ENCODE measurements at places on chromosomes 16 and 17. TPM values are rescaled to one million over a fixed set of nuclear protein-coding genes. Genes with fewer than 3 reads are reported as not detected.

Gene NT5M
- 8.7 TPM for total RNA-seq

GRCh38 chr17:77245162-77245926, 104.6 kb downstream of the SEC14L1 start:
- H3K4me1 ChIP-seq: peaks cover 4% of the 10 kb centered on the region
- peaks cover 3% of the 10 kb centered on the region for H3K27me3 ChIP-seq
- H3K27ac ChIP-seq: no peak overlapping the region

DNA sequence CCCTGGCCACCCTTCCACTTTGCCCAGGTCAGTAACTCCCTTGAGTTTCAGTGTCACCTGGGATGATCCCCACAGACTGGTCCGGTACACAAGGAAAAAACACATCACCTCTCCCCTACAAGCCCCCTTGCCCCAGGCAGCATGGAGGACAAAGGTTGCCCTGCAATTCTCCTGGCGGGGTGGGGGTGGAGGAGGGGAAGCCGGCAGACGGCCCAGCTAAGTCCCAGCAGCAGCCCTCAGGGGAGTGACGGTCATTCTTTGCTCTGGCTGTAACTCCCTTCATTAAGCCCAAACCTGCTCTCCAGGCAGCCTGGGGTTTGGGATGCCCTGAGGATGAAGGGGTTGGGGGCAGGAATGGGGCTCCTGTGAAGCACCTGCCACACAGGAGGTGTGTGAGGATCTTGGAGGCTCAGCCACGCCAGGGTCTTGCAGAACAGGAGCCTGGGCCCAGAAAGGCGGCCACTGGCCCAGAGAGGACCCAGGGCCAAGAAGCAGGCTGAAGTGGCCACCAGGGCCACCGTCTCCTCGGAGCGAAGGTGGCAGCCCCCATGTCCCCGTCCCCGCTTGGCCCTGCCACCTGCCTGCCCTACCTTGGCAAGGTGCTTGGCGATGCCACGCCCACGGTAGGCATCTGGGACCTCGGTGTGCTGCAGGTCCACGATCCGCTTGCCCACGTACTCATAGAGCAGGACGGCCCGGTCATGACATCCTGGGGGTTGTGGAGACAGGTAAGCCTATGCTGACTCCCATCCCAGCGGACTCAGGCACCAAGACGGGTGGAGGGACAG, 9.5 kb downstream of the NATD1 start:
- no peak overlapping the region for H3K27ac ChIP-seq
- H3K4me1 ChIP-seq: peaks cover 3% of the 10 kb centered on the region
- DNase-seq: no peak
- no peak overlapping the region for H3K4me3 ChIP-seq
- no peaks in the 10 kb centered on the region for H3K36me3 ChIP-seq

DNA sequence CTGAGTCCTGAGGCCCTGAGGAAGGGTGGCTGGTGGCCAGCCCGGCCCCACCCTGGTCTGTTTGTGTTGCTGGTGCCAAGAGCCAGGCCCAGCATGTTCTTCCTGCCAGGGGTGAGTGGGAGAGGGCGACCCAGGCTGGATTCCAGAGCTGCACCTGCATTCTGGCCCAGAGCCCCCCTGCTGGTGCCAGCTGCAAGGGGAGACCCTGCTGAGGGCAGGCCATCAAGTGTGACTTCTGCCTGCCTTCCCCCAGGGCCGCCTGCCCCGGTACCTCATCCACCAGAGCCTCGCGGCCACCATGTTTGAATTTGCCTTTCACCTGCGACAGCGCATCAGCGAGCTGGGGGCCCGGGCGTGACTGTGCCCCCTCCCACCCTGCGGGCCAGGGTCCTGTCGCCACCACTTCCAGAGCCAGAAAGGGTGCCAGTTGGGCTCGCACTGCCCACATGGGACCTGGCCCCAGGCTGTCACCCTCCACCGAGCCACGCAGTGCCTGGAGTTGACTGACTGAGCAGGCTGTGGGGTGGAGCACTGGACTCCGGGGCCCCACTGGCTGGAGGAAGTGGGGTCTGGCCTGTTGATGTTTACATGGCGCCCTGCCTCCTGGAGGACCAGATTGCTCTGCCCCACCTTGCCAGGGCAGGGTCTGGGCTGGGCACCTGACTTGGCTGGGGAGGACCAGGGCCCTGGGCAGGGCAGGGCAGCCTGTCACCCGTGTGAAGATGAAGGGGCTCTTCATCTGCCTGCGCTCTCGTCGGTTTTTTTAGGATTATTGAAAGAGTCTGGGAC, 2.4 kb upstream of the TCAP start:
- peak overlapping the region; percentile 50 for H3K27ac ChIP-seq
- H3K36me3 ChIP-seq: no peaks in the 10 kb centered on the region
- no peaks in the 10 kb centered on the region for H3K4me1 ChIP-seq
- peak; percentile 59 for DNase-seq
- no peaks in the 10 kb centered on the region for H3K27me3 ChIP-seq
- no peak overlapping the region for H3K4me3 ChIP-seq

- H3K27me3 ChIP-seq: no peaks in the 10 kb centered on the region
- no peak overlapping the region for H3K4me3 ChIP-seq
- no peaks in the 10 kb centered on the region for H3K36me3 ChIP-seq
- DNase-seq: no peak
- peaks cover 3% of the 10 kb centered on the region for H3K4me1 ChIP-seq
- H3K27ac ChIP-seq: no peak overlapping the region
Measured at GRCh38 chr17:33862772-33863602, 392.1 kb upstream of the CCL2 start.

GRCh38 chr17:32590974-32591373, 104.2 kb downstream of the CDK5R1 start:
- no peaks in the 10 kb centered on the region for H3K36me3 ChIP-seq
- H3K4me1 ChIP-seq: no peaks in the 10 kb centered on the region
- no peak for DNase-seq
- H3K27ac ChIP-seq: no peak overlapping the region
- no peak overlapping the region for H3K4me3 ChIP-seq

- no peaks in the 10 kb centered on the region for H3K36me3 ChIP-seq
- no peaks in the 10 kb centered on the region for H3K4me1 ChIP-seq
- no peaks in the 10 kb centered on the region for H3K27me3 ChIP-seq
Measured at GRCh38 chr16:74565378-74565777, 41.5 kb downstream of the GLG1 start.

- no peaks in the 10 kb centered on the region for H3K36me3 ChIP-seq
- no peak overlapping the region for H3K27ac ChIP-seq
- no peak overlapping the region for H3K4me3 ChIP-seq
- no peaks in the 10 kb centered on the region for H3K4me1 ChIP-seq
- H3K27me3 ChIP-seq: no peaks in the 10 kb centered on the region
Measured at GRCh38 chr17:68783861-68784260, 171.3 kb downstream of the ABCA8 start.

DNA sequence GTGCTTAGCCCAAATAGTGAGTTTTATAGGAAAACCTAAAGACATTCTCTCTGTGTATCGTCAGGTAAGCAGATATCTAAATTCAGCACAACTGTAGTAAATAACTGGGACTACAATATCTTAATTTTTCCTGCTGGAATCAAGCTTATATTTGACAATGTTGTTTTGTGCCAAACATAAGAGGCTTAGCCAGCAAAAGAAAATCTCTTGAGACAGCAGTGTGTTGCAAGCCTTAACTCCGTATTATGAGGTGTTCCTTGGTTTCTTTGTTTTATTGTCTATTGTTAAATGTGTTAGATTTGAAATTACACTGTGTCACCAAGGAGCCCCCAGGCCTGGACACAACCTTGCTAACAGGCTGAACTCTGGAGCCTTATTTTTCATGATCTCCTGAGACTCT, 1570.6 kb upstream of the GOT2 start:
- H3K27ac ChIP-seq: no peak overlapping the region
- DNase-seq: no peak
- no peaks in the 10 kb centered on the region for H3K36me3 ChIP-seq
- no peaks in the 10 kb centered on the region for H3K27me3 ChIP-seq
- no peaks in the 10 kb centered on the region for H3K4me1 ChIP-seq

- no peak overlapping the region for H3K27ac ChIP-seq
- peaks cover 19% of the 10 kb centered on the region for H3K4me1 ChIP-seq
- peaks cover 2% of the 10 kb centered on the region for H3K27me3 ChIP-seq
- H3K4me3 ChIP-seq: no peak overlapping the region
- DNase-seq: no peak
- H3K36me3 ChIP-seq: no peaks in the 10 kb centered on the region
Measured at GRCh38 chr16:57774705-57775285, 27.5 kb downstream of the KIFC3 start.

DNA sequence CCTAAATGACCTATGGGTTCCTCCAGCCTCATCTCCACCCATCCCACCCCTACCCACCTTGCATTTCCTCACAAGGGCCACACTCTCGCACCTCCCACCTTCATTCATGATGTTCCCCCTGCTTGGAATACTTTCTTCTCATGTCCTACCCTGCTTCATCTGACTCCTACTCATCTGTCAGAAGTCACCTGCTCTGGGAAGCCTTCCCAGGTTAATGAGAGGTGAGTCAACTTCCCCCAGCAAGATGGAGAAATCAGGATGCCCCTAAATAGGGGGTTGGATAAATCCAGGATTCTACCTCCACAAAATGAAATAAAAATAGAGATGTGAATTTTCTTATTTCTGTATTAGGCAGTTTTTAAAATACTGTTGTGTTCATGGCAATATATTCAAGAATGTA, 51.0 kb upstream of the WSB1 start:
- H3K4me3 ChIP-seq: no peak overlapping the region
- no peak overlapping the region for H3K27ac ChIP-seq
- H3K27me3 ChIP-seq: no peaks in the 10 kb centered on the region

GRCh38 chr16:2428051-2428783, 1.0 kb upstream of the CCNF start:
- no peak overlapping the region for H3K27ac ChIP-seq
- peak overlapping the region; percentile 48 for H3K4me3 ChIP-seq
- peaks cover 4% of the 10 kb centered on the region for H3K4me1 ChIP-seq
- H3K27me3 ChIP-seq: peaks cover 5% of the 10 kb centered on the region
- H3K36me3 ChIP-seq: peaks cover 17% of the 10 kb centered on the region

DNA sequence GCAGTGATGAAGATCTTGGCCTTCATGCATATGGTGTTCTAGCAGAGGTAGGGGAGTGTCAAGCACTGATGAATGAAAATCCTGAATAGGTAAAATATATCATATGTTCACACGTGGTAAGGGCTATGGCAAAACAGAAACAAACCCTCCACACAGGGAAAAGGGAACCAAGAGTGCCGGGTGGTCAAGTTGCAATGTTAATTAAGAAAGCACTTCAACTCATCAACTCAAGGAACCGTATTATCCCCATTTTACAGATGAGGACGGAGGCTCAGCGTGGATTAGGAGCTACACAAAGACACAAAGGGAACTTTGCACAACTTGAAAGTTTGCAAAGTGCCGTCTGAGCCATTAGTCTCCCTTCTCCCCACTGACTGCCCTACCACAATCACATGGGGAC, 28.1 kb upstream of the MEOX1 start:
- no peaks in the 10 kb centered on the region for H3K4me1 ChIP-seq
- H3K27ac ChIP-seq: no peak overlapping the region
- H3K36me3 ChIP-seq: no peaks in the 10 kb centered on the region

Gene USP22
- 316 TPM for total RNA-seq

- no peak overlapping the region for H3K27ac ChIP-seq
- DNase-seq: peak; percentile 23
- H3K4me1 ChIP-seq: no peaks in the 10 kb centered on the region
Measured at GRCh38 chr16:47069841-47070584, 73.7 kb downstream of the NETO2 start.

Gene GSG1L
- 0.71 TPM for total RNA-seq

Gene ARL4D
- total RNA-seq: 8.4 TPM

DNA sequence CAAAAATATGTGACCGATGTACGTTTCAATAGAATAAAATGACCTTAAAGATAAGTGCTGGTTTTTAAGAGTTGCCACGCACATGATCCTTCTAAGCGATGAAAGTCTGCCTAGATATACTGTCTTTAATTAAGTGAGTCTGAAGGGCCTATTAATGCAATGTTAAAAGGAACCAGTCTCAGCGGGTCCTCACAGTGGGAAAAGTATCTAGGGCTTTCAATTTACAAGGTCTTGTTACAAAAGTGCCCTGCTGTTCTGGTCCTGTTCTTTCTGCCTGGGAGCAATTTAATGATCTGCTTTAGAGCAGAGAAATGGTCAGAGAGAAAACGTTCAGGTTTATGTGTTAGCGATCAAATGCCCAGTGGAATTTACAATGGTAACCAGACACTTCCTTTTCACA, 864.0 kb downstream of the KCNJ2 start:
- no peak overlapping the region for H3K27ac ChIP-seq
- no peak overlapping the region for H3K4me3 ChIP-seq
- peaks cover 30% of the 10 kb centered on the region for H3K27me3 ChIP-seq
- H3K4me1 ChIP-seq: no peaks in the 10 kb centered on the region

Gene WSCD1
- 47.4 TPM for total RNA-seq

- no peaks in the 10 kb centered on the region for H3K36me3 ChIP-seq
- H3K4me1 ChIP-seq: peaks cover 20% of the 10 kb centered on the region
- no peak for DNase-seq
- H3K27ac ChIP-seq: no peak overlapping the region
- H3K4me3 ChIP-seq: no peak overlapping the region
- no peaks in the 10 kb centered on the region for H3K27me3 ChIP-seq
Measured at GRCh38 chr16:17224350-17224749, 246.4 kb downstream of the XYLT1 start.

GRCh38 chr17:7139400-7139799, 24.8 kb upstream of the ASGR2 start:
- H3K36me3 ChIP-seq: no peaks in the 10 kb centered on the region
- no peak for DNase-seq
- no peak overlapping the region for H3K27ac ChIP-seq
- H3K27me3 ChIP-seq: no peaks in the 10 kb centered on the region
- no peak overlapping the region for H3K4me3 ChIP-seq
- H3K4me1 ChIP-seq: peaks cover 10% of the 10 kb centered on the region

- no peaks in the 10 kb centered on the region for H3K36me3 ChIP-seq
- H3K4me3 ChIP-seq: no peak overlapping the region
- no peak overlapping the region for H3K27ac ChIP-seq
- no peaks in the 10 kb centered on the region for H3K27me3 ChIP-seq
- no peak for DNase-seq
- H3K4me1 ChIP-seq: no peaks in the 10 kb centered on the region
Measured at GRCh38 chr17:65000798-65001197, 55.7 kb downstream of the GNA13 start.

- no peaks in the 10 kb centered on the region for H3K36me3 ChIP-seq
- H3K27ac ChIP-seq: no peak overlapping the region
- DNase-seq: no peak
- no peak overlapping the region for H3K4me3 ChIP-seq
Measured at GRCh38 chr17:27965224-27965623, 72.1 kb upstream of the LYRM9 start.

GRCh38 chr17:11278186-11278991, 37.4 kb downstream of the SHISA6 start:
- no peaks in the 10 kb centered on the region for H3K36me3 ChIP-seq
- H3K4me3 ChIP-seq: no peak overlapping the region
- H3K27ac ChIP-seq: no peak overlapping the region
- no peaks in the 10 kb centered on the region for H3K27me3 ChIP-seq
- no peak for DNase-seq
